ENCODE measurements at places on chromosomes 11 and 22.

DNA sequence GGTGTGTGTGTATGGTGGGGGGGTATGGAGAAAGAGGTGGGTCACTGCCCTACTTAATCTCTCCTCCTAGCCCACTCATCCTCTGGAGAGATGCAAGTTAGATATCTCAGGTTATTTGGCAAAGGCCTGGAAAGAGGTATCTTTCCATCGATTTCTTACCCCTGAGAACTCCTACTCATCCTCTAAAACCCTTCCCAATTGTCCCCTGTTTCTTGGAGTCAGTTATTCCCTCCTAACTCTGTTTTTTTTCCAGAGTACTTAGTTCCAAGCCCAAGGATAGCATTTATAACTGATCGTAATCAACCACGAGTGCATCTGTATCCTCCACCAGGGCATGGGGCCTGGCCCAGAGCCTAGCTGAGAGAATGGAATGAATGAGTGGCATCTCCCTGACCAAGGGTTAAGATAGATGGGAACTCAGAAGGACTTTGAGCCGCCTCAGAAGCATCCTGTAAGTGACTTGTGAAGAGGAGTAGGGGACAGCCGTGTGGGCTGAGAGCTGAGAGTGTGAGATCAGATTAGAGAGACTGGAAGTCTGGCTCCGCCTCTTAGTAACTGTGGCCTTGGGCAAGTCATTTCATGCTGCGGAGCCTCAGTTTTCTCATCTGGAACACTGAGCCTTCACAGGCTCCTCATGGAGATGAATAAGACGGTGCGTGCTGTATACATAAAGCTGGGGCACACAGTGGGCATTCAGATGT lies 16.2 kb downstream of the CD6 start:
- no peak for DNase-seq

DNA sequence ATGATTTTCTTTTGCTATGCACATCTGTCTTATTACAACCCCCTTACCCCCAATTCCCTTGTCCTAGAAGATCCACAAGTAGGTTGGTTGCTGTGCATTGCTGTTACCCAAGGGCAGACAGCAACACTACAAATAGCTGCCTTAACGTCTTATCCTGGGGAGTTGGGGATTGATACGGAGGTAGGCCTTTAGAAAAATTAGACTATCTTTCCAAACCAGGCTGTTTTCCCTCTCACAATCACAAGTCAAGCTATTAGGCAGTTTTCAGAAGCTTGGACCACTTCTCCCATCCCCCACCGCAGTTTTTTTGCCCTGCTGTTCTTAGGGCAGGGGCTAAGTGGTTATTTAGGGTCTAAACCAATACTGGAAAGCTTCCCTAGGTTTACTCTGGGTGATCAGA lies 2.8 kb upstream of the PHLDB1 start:
- DNase-seq = no peak

DNA sequence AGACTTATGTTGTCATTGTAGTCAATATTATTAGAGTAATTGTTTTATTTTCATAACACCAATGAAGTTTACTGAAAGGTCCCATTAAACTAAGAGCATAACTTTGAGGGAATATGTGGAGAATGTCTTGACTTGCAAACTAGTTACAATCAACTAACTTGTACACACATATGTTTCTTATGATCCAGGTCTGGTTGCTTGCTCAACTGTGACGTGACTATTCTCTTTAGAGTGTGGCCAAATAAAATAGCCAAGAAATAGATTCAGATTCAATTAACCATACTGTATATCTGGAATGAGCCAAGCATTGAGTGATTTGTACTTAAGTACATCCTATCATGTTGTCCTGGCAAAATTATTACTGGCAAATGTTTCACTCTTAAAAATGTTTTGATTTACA lies 101.7 kb downstream of the METTL15 start:
- DNase-seq = no peak

DNA sequence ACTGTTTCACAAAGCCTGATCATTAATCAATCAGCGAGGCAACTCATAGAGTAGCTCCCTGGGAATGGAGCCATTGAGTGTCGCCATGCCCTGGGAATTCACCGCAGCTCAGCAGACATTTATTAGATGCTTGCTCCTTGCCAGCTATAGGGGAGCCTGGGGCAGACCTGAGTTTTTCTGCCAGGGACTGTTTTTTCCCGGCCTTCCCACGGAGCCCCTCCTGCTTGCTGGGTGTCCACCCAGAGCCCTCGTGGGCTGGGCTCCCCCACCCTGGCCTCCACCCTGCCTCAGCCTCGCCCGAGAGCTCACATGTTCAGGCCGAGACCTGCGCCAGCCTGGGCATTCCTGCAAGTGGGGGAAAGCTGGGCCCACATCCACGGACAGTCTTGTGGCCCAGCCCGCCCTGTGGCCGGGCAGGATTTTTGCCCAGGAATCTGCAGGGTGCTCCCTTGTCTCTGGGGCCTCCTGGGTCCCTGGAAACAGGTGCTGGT lies 64.9 kb downstream of the SMIM38 start:
- no peak for DNase-seq
